ENCODE measurements at places on chromosomes 1 and 21. TPM values are rescaled to one million over a fixed set of nuclear protein-coding genes. Genes with fewer than 3 reads are reported as not detected.

GRCh38 chr1:109527098-109527811 lies 12.4 kb upstream of the GPR61 start:
- DNase-seq: no peak

- DNase-seq: no peak
These were observed 360.1 kb downstream of the BARHL2 start for GRCh38 chr1:90356991-90357390.

DNA sequence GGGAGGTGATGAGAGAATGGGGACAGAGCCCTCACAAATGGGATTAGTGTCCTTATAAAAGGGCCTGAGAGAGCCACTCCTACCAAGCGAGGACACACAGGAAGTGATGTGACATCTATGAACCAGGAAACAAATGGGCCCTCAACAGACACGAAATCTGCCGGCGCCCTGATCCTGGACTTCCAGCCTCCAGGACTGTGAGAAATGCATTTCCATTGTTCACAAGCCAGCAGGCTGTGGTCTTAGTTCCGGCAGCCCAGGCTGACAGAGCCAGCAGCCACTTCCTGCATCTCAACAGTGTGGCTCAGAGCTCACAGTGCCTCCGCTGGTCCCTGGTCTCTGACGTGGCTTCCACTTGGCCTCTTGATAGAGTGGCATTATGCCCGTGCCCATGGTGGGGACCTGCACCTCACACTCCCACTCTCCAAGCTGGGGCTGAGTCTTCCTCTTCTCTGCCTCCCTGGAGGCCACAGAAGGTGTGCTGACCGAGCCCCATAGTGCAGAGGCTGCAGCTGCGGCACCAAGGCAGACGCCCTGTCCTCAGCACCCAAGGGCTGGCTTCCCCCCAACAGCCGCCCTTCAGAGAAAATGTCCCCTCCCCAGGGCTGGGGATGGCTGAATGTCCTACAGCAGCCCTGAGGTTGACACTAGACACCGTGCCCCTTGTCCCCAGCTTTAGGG lies 44.9 kb downstream of the ACOT7 start:
- DNase-seq: no peak

The TAS1R1 gene
- polyA plus RNA-seq: not detected

The CTSK gene
- 9.2 TPM for polyA plus RNA-seq
